Body of pancreas (tissue), 4 donors: ENCODE measurements at places on chromosomes 6 and 20. TPM values are rescaled to one million over a fixed set of nuclear protein-coding genes. Genes with fewer than 3 reads are reported as not detected.
A peak's percentile ranks its signal among the peaks of the same experiment; 100 is the strongest.

DNA sequence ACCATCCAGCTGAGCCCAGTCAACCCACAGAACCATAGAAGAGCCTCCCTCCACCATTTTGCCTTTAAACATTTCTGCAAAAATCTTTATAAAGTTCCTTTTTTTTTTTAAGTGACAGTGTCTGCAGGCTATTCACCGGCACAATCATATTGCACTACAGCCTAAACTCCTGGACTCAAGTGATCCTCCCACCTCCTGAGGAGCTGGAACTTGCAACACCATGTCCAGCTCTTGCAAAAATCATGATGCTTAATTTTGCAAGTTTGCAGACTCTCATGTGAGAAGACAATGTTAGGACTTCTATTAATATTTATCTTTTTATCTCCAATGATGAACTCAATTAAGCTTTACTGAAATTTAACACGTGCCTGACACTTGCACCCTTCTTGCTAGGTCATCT, 88.8 kb downstream of the INSM1 start:
- no peaks in the 10 kb centered on the region for H3K4me1 ChIP-seq
- no peak overlapping the region for H3K4me3 ChIP-seq
- H3K27me3 ChIP-seq = no peaks in the 10 kb centered on the region

DNA sequence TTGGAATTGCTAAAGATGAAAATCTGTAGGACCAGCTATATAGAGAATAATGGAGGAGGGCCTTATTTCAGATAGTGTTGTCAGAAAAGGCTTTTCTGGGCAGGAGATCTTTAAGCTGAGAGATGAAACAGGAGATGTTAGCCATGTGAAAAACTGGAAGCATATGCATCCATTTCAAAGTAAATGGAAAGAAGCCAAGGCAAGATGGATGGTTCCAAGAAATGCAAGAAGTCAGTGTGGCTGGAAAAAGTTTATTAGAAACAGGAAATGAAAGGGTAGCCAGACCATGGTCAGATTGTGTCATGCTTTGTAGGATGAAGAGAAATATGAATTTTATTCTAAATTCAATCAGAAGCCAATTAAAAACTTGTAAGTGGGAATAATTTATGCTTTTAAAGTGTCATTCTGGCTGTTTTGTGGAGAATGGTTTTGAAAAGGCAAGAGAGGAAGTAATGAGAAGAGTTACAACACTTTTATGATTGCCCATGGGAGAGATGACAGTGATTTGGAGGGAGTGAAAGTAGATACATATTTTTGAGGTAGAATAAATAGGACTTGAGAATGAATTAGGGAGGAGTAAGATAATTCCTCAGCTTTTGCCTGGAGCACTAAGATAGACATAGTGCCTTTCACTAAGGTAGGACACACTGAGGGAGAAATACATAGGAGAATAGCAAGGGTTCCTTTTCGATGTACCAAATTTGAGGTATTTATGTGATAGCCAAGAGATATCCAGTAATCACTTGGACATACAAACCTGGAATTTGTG, 620.1 kb downstream of the HTR1B start:
- peaks cover 10% of the 10 kb centered on the region for H3K4me1 ChIP-seq
- no peaks in the 10 kb centered on the region for H3K27me3 ChIP-seq

GRCh38 chr6:156776470-156776839, 723 bp upstream of the ARID1B start:
- H3K4me1 ChIP-seq = peaks cover 16% of the 10 kb centered on the region
- H3K4me3 ChIP-seq = peak overlapping the region; percentile 13
- H3K36me3 ChIP-seq = no peaks in the 10 kb centered on the region
- no peak for DNase-seq
- H3K27me3 ChIP-seq = no peaks in the 10 kb centered on the region

DNA sequence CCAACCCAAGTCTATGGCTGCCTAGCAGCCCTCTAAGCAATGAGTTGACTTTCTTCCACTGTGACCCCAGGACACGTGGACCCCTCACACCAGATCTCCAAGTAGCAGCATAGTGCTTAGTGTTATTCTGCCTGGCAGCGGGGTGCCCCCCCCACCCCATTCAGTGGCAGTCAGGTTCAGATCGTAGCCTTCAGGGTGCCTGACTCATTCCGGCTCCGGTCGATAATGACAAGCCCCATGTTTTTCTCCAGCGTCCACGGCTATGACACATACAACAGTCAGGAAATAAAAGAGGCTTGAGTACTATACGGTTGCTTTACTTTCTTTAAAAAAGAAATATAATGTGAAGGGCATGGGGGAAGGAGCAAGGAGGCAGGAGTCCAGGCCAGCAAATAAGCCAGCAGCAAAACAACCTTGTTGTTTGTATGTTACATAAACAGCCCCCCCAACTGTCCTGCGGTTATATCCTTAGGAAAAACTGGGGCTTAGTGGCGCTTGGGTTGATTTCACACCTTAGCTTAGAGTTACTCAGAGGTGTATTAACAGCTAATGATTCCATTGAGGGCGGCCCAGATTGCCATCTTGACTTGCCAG, 23.1 kb downstream of the GNAS start:
- H3K36me3 ChIP-seq = no peaks in the 10 kb centered on the region
- H3K4me1 ChIP-seq = no peaks in the 10 kb centered on the region
- DNase-seq = no peak
- no peaks in the 10 kb centered on the region for H3K27me3 ChIP-seq

DNA sequence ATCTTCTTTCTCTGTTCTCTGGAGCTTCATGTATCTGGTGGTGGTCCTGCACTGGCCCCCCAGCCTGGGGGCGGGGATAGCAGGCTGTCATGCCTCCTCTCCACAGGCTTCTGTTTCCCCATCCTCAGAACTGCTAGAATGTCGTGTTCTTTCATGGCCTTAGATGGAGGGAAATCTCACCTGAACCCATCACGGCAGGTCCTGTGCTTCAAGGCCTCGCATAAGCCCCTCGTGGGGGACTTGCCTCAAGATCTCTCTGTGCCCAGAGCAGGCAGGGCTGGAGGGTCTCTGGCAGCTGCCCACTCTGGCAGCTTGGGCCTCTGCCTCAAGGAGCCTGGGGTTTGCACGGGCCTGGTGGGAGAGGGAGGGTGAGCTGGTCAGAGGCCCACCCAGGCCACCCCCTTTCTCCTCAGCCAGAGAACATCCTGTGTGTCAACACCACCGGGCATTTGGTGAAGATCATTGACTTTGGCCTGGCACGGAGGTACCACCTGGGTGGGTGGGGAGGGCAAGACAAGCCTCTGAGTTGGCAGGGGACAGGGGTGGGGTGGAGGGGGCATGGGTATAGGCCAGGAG, 11.3 kb downstream of the MYLK2 start:
- no peak overlapping the region for H3K27ac ChIP-seq
- no peaks in the 10 kb centered on the region for H3K36me3 ChIP-seq
- no peaks in the 10 kb centered on the region for H3K4me1 ChIP-seq
- DNase-seq = no peak
- H3K27me3 ChIP-seq = no peaks in the 10 kb centered on the region

DNA sequence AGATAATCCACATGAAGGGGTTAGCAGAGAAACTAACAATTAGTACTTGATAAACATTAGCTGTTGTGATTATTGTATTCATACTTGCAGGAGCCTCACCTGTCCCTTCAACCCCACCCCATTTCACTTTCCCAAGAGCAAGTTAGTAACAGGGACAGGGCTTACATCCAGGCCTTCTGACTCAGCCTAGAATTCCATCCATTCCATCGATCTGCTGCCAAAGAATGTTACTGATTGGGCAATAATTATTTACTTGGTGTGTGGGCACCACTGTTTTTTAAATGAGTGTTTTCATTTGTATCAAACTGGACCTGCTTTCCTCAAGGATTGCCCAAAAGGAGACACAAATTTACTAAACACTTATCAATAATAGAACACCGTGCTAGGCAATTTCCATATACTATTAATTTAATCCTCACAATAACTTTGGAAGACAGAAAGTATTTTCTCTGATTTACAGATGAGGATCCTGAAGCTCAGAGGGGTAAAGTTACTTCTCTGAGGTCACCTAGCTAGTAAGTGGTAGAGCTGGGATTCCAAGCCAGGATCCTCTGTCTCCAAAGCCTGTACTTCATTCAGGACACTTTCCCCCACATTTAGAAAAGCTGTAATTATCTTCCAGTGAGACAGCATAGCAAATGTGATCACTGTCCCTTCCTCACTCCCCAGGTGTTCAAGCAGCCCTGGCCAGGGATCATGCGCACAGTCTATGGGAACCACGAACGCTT, 32.8 kb downstream of the GSS start:
- H3K27me3 ChIP-seq = no peaks in the 10 kb centered on the region
- peaks cover 17% of the 10 kb centered on the region for H3K4me1 ChIP-seq
- H3K4me3 ChIP-seq = no peak overlapping the region
- DNase-seq = peak; percentile 71

GRCh38 chr6:125858427-125859320, 67.9 kb downstream of the NCOA7 start:
- H3K4me1 ChIP-seq = peaks cover 4% of the 10 kb centered on the region
- peak; percentile 65 for DNase-seq
- no peak overlapping the region for H3K27ac ChIP-seq
- no peaks in the 10 kb centered on the region for H3K36me3 ChIP-seq
- no peak overlapping the region for H3K4me3 ChIP-seq

GRCh38 chr6:93790981-93791380, 371.6 kb upstream of the EPHA7 start:
- no peak for DNase-seq
- H3K4me3 ChIP-seq = no peak overlapping the region
- H3K27ac ChIP-seq = no peak overlapping the region
- no peaks in the 10 kb centered on the region for H3K36me3 ChIP-seq

GRCh38 chr6:41155132-41155805, 1.1 kb upstream of the TREML1 start:
- no peak overlapping the region for H3K27ac ChIP-seq
- no peaks in the 10 kb centered on the region for H3K36me3 ChIP-seq
- no peak overlapping the region for H3K4me3 ChIP-seq
- DNase-seq = no peak
- no peaks in the 10 kb centered on the region for H3K4me1 ChIP-seq

The SIRPB1 gene
- 14.2 TPM for total RNA-seq

The B3GALT4 gene
- total RNA-seq = 3.9 TPM

The CCN5 gene
- total RNA-seq = 18.2 TPM
